ENCODE measurements at places on chromosomes 7 and 10. TPM values are rescaled to one million over a fixed set of nuclear protein-coding genes. Genes with fewer than 3 reads are reported as not detected.

GRCh38 chr7:122307228-122307621 is 2.7 kb upstream of the FEZF1 start:
- peaks cover 39% of the 10 kb centered on the region for H3K4me1 ChIP-seq
- no peaks in the 10 kb centered on the region for H3K36me3 ChIP-seq
- H3K4me3 ChIP-seq: no peak overlapping the region

GRCh38 chr10:92432596-92432995 is 141.3 kb downstream of the IDE start:
- no peaks in the 10 kb centered on the region for H3K27me3 ChIP-seq
- peaks cover 12% of the 10 kb centered on the region for H3K4me1 ChIP-seq
- H3K4me3 ChIP-seq: no peak overlapping the region
- no peaks in the 10 kb centered on the region for H3K36me3 ChIP-seq
- H3K27ac ChIP-seq: peak overlapping the region; percentile 68
- no peak for DNase-seq

GRCh38 chr7:55570218-55570873 is 2.0 kb downstream of the VOPP1 start:
- H3K4me3 ChIP-seq: no peak overlapping the region
- H3K36me3 ChIP-seq: no peaks in the 10 kb centered on the region
- H3K27ac ChIP-seq: no peak overlapping the region
- H3K4me1 ChIP-seq: peaks cover 68% of the 10 kb centered on the region
- DNase-seq: no peak
- no peaks in the 10 kb centered on the region for H3K27me3 ChIP-seq

DNA sequence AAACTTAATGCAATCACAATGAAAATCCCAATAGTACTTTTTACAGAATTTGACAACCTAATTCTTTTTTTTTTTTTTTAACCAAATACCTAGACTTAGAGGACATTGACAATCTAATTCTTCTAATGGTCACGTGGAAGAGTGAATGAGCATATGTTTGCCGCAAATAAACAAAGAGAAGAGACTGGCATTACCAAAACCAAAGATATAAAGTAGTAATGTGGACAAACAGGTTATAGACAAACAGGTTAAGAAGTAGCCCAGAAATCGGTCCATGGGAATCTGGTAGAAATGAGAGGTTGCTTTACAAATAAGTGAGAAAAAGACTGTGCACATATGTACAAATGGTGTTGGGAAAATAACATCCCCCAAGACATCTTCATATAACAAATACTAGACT is 27.7 kb downstream of the BRAF start:
- no peak for DNase-seq
- no peak overlapping the region for H3K27ac ChIP-seq
- H3K4me3 ChIP-seq: no peak overlapping the region
- no peaks in the 10 kb centered on the region for H3K36me3 ChIP-seq
- no peaks in the 10 kb centered on the region for H3K27me3 ChIP-seq

PAPOLB gene
- 0.11 TPM for polyA plus RNA-seq

ADAMTS14 gene
- polyA plus RNA-seq: 0.30 TPM
